ENCODE measurements at places on chromosomes 6 and 20.

DNA sequence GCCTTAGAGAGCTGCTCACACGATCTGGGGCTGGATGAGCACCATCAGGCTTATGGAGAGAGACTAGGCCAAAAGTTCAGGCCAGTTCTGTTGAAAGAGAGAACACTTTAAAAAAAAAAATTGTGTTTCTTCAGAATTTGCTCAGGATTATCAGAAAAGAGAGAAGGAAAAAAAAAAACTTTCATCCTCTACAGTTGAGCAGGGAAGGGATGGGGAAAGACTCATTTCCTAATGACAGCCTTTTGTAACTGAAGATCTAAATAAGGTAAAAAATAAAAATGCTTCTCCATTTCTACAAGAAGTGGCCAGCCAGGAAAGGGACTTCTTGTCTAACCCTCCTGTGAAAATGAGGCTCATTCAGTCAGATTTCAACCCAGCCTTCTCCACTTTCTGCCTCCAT lies 134.8 kb downstream of the LY86 start:
- DNase-seq, result peak; percentile 65

DNA sequence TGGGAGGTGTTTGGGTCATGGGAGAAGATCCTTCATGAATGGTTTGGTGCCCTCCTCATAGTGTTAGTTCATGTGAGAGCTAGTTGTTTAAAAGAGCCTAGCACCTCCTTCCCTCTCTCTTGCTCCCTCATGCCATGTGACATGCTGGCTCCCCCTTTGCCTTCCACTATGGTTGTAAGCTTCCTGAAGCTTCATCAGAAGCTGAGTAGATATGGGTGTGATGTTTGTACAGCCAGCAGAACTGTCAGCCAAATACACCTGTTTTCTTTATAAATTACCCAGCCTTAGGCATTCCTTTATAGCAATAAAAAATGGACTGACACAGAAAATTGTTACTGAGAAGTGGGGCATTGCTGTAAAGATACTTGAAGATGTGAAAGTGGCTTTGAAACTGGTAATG lies 731.1 kb upstream of the FLRT3 start:
- no peak for DNase-seq

DNA sequence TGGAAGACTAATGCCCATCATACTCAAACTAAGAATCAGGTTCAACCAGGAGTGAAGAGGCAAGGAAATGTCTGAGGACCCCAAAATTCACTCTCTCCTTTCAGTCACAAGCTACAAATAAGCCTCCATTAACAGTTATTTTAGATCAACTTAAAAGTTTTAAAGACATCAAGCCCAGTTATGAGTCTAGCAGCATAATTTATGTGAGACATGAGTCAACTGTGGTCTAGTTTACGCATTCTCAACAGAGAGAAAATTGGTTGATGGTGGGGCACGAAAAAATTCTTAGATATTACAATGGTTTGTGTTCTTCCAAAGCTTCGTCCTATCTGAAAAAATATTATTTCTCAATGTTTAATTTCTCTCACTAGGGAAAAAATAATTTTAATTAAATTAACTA lies 204.9 kb upstream of the NT5E start:
- DNase-seq, result no peak

- DNase-seq, result no peak
Observed at GRCh38 chr20:2799688-2800520, 523 bp downstream of the CPXM1 start.

- DNase-seq, result peak; percentile 59
Observed at GRCh38 chr6:27825025-27825793, 87.0 kb downstream of the OR2B2 start.

GRCh38 chr20:37270576-37271420 lies 9.2 kb upstream of the GHRH start:
- peak; percentile 96 for DNase-seq

DNA sequence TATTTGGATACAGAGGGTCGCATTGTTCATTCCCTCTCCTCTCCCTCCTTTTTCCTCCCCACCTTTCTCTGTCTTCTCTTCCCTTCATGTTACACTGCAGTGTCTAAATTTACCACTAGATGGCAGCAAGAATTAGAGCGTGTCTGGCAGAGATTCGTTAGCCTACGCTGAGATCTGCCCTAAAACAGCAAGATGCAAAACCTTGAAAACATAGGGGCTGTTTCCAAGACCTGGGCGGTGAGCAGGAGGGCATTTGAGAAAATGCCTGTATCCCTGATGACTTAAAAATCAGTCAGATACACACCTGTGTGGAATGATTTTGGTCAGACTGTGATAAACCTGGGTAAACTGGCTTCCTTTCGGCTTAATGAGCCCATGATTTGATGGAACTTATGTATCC lies 101.5 kb upstream of the ISM1 start:
- DNase-seq, result peak; percentile 33

GRCh38 chr6:21559238-21559637 lies 34.3 kb upstream of the SOX4 start:
- no peak for DNase-seq

- no peak for DNase-seq
Observed at GRCh38 chr20:36793294-36794115, 19.9 kb upstream of the DSN1 start.

GRCh38 chr6:82624251-82624650 lies 260.6 kb downstream of the TPBG start:
- no peak for DNase-seq

GRCh38 chr20:6686171-6686570 lies 81.3 kb upstream of the BMP2 start:
- peak; percentile 63 for DNase-seq

DNA sequence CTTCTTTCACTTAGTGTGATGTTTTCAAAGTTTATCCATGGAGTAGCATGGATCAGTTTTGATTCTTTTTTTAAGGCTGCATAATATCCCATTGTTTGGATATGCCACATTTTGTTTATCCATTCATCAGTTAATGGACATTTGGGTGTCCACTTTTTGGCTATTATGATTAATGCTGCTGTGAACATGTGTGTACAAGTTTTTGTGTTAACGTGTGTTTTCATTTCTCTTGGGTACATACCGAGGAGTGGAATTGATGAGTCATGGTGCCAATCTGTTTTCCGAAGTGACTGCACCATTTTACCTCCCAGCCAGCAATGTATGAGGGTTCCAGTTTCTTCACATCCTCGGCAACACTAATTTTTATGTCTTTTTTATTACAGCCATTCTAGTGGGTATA lies 78.4 kb upstream of the CCDC28A start:
- DNase-seq, result no peak

- DNase-seq, result no peak
Observed at GRCh38 chr6:105430685-105431084, 27.8 kb upstream of the PREP start.

- DNase-seq, result no peak
Observed at GRCh38 chr6:22965889-22966288, 396.5 kb downstream of the HDGFL1 start.

GRCh38 chr6:41675176-41675775 lies 37.0 kb downstream of the MDFI start:
- DNase-seq, result no peak

DNA sequence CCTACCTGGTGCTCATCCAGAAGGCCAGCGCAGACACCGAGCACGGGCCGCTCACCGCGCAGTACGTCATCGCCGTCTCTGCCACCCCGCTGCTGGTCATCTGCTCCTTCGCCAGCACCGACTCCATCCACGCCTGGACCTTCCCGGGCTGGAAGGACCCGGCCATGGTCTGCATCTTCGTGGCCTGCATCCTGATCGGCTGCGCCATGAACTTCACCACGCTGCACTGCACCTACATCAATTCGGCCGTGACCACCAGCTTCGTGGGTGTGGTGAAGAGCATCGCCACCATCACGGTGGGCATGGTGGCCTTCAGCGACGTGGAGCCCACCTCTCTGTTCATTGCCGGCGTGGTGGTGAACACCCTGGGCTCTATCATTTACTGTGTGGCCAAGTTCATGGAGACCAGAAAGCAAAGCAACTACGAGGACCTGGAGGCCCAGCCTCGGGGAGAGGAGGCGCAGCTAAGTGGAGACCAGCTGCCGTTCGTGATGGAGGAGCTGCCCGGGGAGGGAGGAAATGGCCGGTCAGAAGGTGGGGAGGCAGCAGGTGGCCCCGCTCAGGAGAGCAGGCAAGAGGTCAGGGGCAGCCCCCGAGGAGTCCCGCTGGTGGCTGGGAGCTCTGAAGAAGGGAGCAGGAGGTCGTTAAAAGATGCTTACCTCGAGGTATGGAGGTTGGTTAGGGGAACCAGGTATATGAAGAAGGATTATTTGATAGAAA lies 2.0 kb downstream of the SLC35D3 start:
- no peak for DNase-seq

DNA sequence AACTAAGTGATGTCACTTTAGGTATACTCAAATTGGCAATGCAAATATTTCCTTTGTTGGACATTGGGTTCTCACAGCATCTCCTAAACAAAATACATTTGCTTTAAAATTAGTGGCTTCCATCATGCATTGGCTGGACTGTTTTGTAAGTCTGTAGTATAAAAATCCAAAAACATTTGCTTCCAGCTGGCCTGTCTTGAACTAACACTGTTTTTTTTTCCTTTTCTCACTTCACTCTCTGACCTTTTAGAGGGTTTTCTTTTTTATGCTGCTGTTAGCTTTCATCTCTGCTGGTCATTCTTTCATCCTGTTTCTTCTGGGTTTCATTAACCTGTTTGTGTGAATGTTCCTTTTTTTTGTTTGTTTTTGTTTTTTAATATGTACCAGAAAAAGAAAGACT lies 121.7 kb upstream of the MLIP start:
- no peak for DNase-seq

DNA sequence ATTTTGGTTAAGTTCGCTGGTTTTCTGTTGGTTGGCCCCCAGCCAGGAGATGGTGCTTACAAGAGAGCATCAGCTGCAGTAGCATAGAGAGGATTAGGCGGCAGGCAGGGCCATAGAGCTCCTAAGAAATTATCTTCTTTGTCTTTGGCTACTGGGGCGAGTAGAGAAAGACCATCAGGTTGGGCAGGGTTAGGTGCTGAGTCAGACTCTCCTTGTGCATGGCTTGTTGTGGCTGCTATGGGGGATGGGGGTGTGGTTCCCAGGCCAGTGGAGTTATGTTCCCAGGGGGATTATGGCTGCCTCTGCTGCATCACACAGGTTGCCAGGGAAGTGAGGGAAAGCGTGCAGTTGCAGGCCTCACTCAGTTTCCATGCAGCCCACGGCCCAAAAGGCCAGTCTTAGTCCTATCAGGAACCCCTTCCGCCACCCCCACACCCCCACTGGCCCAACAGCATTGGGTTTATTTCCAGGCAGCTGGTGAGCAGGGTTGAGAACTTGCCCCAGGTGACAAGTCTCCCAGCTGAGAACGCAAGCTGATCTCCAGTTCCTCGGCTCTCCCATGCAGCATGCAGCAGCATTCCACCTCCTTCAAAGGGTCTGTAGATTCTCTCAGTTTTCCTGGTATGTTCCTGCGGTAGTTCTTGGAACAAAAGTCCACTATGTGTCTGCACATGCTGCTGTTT lies 243.7 kb downstream of the UTRN start:
- DNase-seq, result no peak

DNA sequence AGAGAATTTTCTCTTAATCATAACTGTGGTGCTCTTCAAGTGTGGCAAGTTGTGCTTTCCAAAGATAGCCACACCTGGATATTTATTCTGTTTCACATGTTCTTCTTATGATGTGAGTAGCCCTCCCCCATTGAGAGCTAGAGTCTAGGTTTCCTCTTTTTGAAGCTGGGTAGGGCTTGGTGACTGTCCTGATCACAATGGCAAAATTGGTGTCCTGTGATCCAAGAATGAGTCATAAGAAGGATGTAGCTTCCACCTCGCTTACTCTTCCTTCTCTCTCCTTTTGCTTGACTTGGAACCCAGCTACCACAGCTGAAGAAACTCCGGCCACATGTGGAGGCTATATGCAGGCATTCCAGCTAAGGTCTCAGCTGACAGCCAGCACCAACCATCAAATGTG lies 7.4 kb upstream of the IGF2R start:
- peak; percentile 49 for DNase-seq

- no peak for DNase-seq
Observed at GRCh38 chr6:79702691-79703090, 71.6 kb downstream of the SH3BGRL2 start.

DNA sequence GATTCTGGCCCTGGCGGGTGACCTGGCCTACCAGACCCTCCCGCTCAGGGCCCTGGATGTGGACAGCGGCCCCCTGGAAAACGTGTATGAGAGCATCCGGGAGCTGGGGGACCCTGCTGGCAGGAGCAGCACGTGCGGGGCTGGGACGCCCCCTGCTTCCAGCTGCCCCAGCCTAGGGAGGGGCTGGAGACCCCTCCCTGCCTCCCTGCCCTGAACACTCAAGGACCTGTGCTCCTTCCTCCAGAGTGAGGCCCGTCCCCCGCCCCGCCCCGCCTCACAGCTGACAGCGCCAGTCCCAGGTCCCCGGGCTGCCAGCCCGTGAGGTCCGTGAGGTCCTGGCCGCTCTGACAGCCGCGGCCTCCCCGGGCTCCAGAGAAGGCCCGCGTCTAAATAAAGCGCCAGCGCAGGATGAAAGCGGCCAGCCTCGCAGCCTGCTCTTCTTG lies 868 bp upstream of the SLC2A4RG start:
- no peak for DNase-seq

DNA sequence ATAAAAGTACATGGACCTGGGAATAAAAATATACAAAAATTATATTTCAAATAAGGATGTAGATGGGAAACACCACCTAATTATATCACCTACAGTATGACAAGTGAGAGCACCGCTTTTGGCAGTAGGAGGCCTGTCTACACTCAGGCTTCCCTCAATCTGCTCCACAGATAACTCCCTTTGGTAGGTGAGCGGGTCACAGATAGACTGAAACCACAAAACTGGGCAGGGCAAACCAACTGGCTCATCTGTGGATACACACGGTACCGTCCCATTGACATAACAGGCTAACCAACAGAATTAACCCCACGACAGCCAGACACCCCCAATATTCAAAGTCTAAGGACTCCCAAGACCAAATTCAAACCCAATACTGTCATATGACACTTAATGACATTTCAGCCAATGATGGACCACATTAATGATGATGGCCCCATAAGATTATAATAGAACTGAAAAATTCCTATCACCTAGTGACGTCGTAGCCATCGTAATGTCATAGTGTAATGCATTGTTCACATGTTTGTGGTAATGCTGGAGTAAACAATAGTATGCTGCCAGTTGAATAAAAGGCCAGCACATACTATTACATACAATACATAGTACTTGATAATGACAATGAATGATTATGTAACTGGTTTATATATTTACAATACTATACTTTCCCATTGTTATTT lies 109.7 kb downstream of the MBOAT1 start:
- DNase-seq, result no peak

DNA sequence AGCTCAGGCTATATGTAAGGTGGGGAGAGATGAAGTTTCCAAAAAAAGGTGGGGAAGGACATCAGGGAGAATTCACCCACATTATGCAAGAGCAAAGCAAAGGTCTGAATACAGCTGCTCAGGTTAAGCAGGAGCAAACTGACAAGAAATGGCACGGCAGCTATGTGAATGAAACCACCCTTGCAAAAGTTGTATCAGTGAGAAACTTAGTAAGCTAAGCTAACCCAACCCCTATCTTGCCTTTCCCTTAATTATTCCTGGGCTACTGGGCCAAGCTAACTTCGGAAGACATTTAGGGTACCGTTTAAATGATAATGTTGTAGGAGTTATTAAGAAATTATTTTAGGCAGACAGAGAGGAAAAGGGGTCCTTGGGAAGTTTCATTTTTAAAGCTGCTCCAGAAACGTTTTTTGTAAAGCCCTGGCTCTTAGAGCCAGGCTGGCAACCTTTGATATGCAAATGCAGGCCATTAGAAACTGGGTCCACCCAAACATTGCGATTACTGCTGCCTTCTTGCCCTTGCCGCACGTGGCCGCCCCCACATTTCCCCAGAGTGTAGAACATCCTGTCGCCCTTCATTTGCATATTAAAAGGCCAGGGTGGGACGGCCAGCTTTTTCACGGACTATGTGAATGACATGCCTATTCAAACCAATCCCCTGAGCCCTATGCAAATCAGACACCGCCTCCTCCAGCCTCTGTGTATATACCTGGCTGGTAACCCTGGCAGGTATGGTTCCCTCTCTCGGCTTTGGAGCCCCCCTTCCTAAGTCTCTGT lies 60.5 kb upstream of the SAMD5 start:
- no peak for DNase-seq

Data from MV-4-11 (cell line).